Heart left ventricle (tissue), 16 donors: ENCODE measurements at places on chromosomes 6 and 20. TPM values are rescaled to one million over a fixed set of nuclear protein-coding genes. Genes with fewer than 3 reads are reported as not detected.

GRCh38 chr6:144065213-144065660 is 30.1 kb downstream of the SF3B5 start:
- H3K27me3 ChIP-seq, result no peaks in the 10 kb centered on the region
- DNase-seq, result no peak
- peaks cover 23% of the 10 kb centered on the region for H3K4me1 ChIP-seq
- peak overlapping the region; percentile 74 for H3K4me3 ChIP-seq

DNA sequence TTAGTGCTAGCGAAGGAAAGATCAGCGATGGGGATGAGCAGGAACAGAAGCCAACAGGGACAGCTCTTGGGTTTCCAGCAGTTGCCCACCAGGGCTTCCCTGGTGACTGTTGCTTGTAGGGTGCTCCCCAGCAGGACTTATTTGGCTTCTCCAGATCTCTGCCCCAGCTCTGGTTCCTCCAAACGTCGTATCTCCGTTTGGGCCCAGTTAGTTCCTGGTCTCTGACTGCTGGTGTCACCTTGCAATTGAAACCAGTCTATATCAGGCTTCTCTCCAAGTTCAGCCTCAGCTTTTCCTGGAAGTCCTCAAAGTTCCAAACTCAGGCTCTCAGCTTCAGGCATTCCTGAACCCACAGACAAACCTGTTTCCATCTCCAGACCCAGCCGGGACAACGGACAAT is 70.8 kb upstream of the NXT1 start:
- no peaks in the 10 kb centered on the region for H3K36me3 ChIP-seq
- H3K27ac ChIP-seq, result no peak overlapping the region

Gene PPIL6
- 4.1 TPM for polyA plus RNA-seq

DNA sequence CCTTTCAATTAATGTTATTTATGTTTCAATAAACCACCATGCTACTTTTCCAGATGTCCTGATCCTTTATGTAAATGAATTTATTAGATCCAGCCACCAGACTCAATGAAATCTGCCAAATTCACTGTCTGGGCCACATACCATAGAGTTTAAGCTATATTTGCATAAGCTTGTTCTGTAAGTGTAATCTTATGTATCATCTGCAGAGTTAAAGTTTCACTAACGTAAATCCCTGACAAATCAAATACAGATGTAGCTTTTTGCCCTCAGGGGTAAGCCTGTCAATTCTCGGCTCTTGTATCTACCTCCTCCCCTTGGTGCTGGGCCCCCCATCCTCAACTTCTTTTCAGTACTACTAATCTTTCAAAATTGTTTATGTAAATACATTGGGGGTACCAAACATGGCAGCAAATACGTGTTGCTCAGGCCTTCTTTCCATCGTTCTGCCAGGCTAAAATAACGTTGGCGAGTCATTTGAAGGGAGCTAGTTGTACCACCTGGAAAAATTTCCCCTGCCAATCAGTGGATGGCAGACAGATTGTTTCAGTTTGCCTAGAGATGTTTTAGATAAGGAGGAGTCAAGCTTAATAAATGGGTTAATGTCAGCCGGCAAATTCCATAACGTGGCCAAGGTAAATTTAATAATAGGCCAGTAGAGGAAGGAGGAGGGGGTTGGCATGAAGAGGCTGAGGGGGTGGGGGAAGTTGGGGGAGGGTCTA is 79.6 kb downstream of the RPS12 start:
- no peaks in the 10 kb centered on the region for H3K27me3 ChIP-seq
- H3K4me1 ChIP-seq, result no peaks in the 10 kb centered on the region
- no peak overlapping the region for H3K4me3 ChIP-seq

DNA sequence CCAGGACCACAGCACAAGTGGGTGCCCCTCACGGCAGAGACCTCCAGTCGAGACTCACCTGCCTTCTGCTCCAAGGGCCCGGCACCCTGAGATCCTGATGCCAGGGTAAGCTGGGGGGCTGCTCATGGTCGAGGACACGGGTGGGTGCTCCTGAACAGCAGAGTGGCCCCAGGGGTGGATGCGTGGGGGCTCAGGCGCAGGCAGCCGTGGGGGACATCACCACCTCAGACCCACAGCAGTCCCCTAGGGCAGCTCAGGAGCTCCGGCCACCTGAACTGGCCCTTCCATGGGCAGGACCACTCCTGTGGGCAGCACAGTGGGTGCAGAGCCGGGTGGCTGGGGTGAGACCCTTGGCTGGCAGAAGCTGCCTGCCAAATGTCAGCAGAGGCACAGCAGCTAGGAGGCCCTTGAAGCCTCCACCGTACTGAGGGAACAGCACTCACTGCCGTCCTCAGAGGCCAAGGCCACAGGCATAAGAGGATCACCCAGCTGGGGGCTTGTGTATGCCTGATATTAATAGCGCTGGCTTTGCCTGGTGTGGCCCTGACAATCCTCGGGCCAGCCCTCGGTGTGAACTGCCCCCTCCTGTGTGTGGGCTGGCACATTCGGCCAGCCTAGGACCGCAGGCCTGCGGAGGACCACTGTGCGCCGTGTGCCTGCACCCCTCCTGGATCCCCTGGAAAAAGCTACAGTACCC is 5.4 kb downstream of the UCKL1 start:
- peaks cover 10% of the 10 kb centered on the region for H3K36me3 ChIP-seq
- H3K4me1 ChIP-seq, result peaks cover 95% of the 10 kb centered on the region
- peak overlapping the region; percentile 4 for H3K4me3 ChIP-seq
- H3K27ac ChIP-seq, result peak overlapping the region; percentile 88
- no peaks in the 10 kb centered on the region for H3K27me3 ChIP-seq

- no peak overlapping the region for H3K4me3 ChIP-seq
- no peaks in the 10 kb centered on the region for H3K27me3 ChIP-seq
- H3K36me3 ChIP-seq, result no peaks in the 10 kb centered on the region
- H3K4me1 ChIP-seq, result peaks cover 15% of the 10 kb centered on the region
Observed at GRCh38 chr6:34362909-34363680, 29.4 kb downstream of the NUDT3 start.

- no peaks in the 10 kb centered on the region for H3K36me3 ChIP-seq
- no peak for DNase-seq
- H3K4me3 ChIP-seq, result no peak overlapping the region
- H3K4me1 ChIP-seq, result peaks cover 39% of the 10 kb centered on the region
- H3K27me3 ChIP-seq, result no peaks in the 10 kb centered on the region
Observed at GRCh38 chr6:42440027-42440426, 11.7 kb downstream of the TRERF1 start.
